H54 (cell line): ENCODE measurements at places on chromosomes 2 and 18.

DNA sequence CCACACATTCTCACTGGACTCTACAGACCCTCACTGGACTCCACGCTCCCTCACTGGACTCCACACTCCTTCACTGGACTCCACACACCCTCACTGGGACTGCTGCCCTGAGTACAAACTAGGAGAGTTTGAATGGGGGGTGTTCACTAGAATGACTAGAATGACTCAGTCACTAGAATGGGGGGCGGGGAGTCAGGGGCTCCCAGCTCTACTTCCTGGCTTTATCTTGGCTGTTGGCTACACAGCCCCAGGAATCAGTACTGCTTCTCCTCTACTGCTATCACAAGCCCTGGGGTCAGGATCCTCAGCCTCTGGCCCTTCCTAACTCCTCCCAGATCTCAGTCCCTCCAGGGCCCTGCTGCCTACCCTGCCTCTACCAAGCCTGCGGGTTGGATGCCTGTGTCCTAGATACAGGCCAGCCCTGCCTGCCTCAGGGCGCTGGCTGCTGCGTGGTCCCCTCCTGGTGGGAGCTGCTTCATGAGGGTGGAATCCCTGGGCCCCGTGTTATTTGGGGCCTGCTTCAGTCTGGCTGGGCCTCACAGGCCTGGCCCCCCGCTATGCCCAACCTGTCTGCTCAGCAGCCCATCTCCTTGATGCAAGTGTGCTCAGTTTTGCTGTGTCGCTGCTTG is 7.8 kb downstream of the PTMA start:
- no peak for DNase-seq

- DNase-seq: no peak
Observed at GRCh38 chr18:80181642-80182461, 65.5 kb downstream of the PARD6G start.

- DNase-seq: no peak
Observed at GRCh38 chr18:71798986-71799673, 745.0 kb downstream of the CBLN2 start.

DNA sequence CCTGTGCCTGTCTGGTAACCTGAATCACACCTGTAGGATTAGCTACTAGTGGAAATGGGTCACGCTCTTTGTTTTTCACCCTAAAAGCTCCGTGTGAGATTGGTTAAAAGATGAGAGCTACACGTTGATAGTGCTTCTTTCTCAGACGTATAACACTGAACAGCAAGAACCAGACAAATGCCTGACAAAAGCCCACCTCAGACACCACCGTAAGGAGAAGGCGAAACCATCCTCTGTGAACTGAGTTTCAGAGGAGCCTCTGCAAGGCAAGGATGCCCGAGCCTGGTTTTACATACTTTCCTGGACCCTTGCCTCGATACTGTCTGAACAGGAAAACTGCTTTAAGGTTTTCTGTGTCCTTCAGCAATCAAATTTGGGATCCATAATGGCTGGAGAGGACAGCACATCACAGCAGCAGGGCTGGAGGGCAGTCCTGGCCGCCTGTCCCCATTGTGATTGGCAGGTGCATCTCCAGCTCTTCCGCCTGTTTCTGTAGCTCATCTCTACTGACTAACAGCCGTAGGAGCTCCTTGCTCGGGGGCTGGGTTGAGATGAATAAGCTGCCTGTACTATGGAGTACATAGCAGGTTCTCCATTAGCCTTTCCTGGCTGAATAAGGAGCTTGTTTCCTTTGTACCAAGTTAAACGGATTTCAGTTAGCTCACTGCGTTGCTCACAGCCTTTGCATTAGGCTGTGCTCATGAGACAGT is 155.5 kb downstream of the MYT1L start:
- DNase-seq: no peak

- no peak for DNase-seq
Observed at GRCh38 chr2:99865818-99866676, 276.3 kb downstream of the AFF3 start.

GRCh38 chr2:103402336-103402735 is 640.5 kb downstream of the TMEM182 start:
- DNase-seq: no peak
